Cerebellar nuclear complex (tissue), 1 donor: ENCODE measurements at places on chromosomes 3 and 15.

DNA sequence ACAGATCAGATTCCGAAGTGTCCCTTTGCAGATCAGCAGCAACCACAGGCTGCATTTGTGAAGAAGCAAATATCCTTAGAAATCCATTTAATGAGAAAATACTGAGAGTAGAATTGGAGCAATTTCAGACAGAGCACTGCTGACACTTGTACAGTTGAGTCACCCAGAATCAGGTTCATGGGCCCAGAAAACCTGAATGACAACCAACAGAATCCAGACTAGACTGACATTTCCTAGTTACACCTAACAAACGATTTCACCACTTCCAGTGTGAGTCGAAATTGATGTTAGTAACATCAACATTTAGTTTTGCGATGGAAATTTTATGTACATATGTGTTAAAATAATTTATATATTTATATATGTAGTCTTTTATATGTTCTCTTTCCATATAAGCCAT, 16.8 kb downstream of the GABRR3 start:
- no peak for DNase-seq

GRCh38 chr3:169041677-169042171, 621.8 kb downstream of the MECOM start:
- no peak for DNase-seq

- DNase-seq: no peak
Measured at GRCh38 chr15:36921484-36922091, 178.8 kb downstream of the MEIS2 start.

DNA sequence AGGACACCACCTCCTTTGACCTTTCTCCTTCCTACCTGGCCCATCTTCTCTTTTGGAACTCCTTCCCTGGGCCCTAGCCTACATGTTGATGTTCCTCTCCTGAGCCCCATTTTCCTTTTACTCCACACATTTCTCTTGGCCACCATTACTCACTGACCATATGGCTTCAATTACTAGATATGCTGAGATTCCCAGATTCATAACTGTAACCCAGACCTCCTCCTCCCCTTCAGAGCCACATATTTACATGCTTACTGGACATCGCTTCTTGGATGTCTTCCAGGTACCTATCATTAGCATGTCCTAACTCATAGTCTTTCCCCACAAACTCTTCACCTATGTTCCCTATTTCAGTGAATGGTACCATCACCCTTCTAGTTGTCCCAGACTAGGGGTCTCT, 24.4 kb upstream of the TRIM59 start:
- DNase-seq: no peak

- DNase-seq: no peak
Measured at GRCh38 chr15:31032961-31033371, 41.5 kb upstream of the MTMR10 start.

GRCh38 chr15:94107652-94108051, 123.7 kb upstream of the MCTP2 start:
- no peak for DNase-seq

- no peak for DNase-seq
Measured at GRCh38 chr3:112685420-112685819, 44.5 kb upstream of the CCDC80 start.

GRCh38 chr3:133058831-133059230, 20.6 kb downstream of the TMEM108 start:
- DNase-seq: no peak
